CD4-positive, alpha-beta T cell treated with Interleukin-17A for 1 hour (primary cell): ENCODE measurements at places on chromosomes 2 and 18.

GRCh38 chr18:63099091-63099840, 220.3 kb downstream of the BCL2 start:
- DNase-seq = no peak

- DNase-seq = no peak
Measured at GRCh38 chr2:5111581-5111980, 580.6 kb upstream of the SOX11 start.

- no peak for DNase-seq
Measured at GRCh38 chr2:174686430-174686829, 77.8 kb downstream of the CHRNA1 start.

- DNase-seq = no peak
Measured at GRCh38 chr18:74980669-74981068, 228.3 kb downstream of the PTGR3 start.

DNA sequence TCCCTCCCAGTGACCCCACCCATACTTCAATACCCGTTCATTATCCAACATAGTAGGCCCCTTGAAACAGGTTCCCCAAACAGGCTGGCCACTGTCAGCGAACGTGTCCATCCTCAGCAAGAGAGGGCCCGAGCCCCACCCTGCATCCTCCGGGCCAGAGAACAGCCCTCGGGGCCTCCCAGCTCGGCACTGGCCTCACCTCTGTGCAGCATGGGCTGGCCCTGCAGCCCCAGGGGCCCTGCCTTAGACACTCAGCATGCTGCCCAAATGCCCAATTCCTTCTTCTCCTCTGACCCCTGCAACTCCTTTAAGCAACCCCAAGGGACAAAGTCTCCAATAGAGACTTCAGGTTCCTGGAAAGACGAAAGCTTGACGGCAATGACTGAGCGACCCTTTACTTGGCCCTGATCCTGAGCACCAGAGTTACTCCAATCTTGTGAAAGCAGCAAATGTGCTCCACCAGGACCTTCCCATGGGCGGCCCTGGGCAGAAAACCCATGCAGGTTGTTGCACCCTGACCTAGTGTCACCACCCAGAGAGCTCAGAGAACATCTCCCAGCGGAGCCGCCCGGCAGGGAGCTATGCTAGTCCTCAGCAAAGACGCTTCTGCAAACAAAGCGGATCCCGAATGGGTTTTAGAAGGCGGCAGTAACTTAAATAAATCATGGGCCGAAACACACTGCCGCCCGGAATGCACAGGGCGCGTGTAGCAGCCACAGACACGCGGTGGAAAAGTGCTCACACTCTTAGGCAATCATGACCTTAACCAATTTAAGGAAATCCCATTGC, 782 bp downstream of the COL6A3 start:
- DNase-seq = no peak
